ENCODE measurements at places on chromosomes 2 and 18. TPM values are rescaled to one million over a fixed set of nuclear protein-coding genes. Genes with fewer than 3 reads are reported as not detected.

CROCC2 gene
- total RNA-seq = not detected

SRBD1 gene
- total RNA-seq = 21.9 TPM

GREB1L gene
- not detected for total RNA-seq

UGT1A10 gene
- total RNA-seq = not detected

ADD2 gene
- 6.6 TPM for total RNA-seq

REG1B gene
- not detected for total RNA-seq

All from A673 (cell line).